Activated B cell treated with CpG ODN at 0.5 μM for 24 hours (primary cell): ENCODE measurements at places on chromosomes 4 and X.

- H3K27me3 ChIP-seq: no peaks in the 10 kb centered on the region
- no peaks in the 10 kb centered on the region for H3K4me1 ChIP-seq
- H3K4me3 ChIP-seq: no peak overlapping the region
- no peak overlapping the region for H3K27ac ChIP-seq
Observed at GRCh38 chr4:95956094-95956493, 116.2 kb downstream of the PDHA2 start.

GRCh38 chr4:78519962-78520361 lies 31.6 kb upstream of the ANXA3 start:
- H3K4me1 ChIP-seq: no peaks in the 10 kb centered on the region
- no peak overlapping the region for H3K27ac ChIP-seq
- no peak for DNase-seq
- H3K36me3 ChIP-seq: no peaks in the 10 kb centered on the region

DNA sequence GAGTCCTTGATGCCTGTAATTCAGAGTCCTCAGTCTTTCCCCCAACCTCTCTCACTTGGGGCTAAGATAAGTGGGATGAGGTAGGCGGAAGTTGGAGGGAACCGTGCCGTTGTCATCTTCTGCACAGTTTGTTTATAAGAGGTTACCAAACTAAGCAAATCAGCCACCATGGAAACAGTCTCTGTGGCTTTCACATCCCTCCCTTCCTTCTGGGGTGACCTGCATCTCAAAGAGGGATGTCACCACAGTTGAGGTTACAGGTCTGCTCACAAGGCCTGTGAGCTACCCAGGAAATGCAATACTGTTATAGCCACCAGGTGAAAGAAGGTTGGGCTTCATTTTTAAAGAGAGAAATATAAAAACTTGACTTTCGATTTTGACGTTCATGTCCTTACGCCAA lies 26.3 kb downstream of the RTL5 start:
- no peak overlapping the region for H3K4me3 ChIP-seq
- no peaks in the 10 kb centered on the region for H3K36me3 ChIP-seq
- peaks cover 38% of the 10 kb centered on the region for H3K4me1 ChIP-seq
- DNase-seq: no peak
- no peak overlapping the region for H3K27ac ChIP-seq
- peaks cover 3% of the 10 kb centered on the region for H3K27me3 ChIP-seq

- peaks cover 68% of the 10 kb centered on the region for H3K36me3 ChIP-seq
- no peaks in the 10 kb centered on the region for H3K27me3 ChIP-seq
- H3K4me1 ChIP-seq: peaks cover 21% of the 10 kb centered on the region
Observed at GRCh38 chrX:136866337-136867095, 14.0 kb downstream of the RBMX start.

DNA sequence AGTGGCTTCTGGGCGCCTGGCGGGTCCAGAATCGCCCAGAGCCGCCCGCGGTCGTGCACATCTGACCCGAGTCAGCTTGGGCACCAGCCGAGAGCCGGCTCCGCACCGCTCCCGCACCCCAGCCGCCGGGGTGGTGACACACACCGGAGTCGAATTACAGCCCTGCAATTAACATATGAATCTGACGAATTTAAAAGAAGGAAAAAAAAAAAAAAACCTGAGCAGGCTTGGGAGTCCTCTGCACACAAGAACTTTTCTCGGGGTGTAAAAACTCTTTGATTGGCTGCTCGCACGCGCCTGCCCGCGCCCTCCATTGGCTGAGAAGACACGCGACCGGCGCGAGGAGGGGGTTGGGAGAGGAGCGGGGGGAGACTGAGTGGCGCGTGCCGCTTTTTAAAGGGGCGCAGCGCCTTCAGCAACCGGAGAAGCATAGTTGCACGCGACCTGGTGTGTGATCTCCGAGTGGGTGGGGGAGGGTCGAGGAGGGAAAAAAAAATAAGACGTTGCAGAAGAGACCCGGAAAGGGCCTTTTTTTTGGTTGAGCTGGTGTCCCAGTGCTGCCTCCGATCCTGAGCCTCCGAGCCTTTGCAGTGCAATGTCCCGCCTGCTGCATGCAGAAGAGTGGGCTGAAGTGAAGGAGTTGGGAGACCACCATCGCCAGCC lies at the start of gene ATOH1:
Gene ATOH1, plus strand, starts transcription at position 422 of the 663 bp plus-strand sequence. Its CDS starts 174 bp downstream, at position 596.
- no peak within 1 kb of the TSS for H3K27ac ChIP-seq
- no peak for DNase-seq
- peaks cover 69% of the 10 kb centered on the region for H3K27me3 ChIP-seq

DNA sequence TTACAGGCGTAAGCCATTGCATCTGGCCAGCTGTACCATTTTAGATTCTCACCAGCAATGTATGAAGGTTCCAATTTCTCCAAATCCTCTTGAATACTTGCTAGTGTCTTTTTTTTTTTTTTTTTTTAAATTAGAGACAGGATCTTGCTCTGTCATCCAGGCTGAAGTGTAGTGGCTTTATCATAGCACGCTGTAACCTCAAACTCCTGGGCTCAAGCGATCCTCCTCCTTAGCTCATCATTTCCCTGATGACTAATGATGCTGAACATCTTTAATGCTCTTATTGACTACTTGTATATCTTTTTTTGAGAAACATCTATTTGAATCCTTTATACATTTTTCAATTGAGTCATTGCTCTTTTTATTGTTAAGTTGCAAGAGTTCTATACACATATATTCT lies 40.3 kb downstream of the HDAC8 start:
- H3K4me3 ChIP-seq: no peak overlapping the region
- H3K27ac ChIP-seq: no peak overlapping the region
- DNase-seq: no peak
- H3K4me1 ChIP-seq: peaks cover 7% of the 10 kb centered on the region
- no peaks in the 10 kb centered on the region for H3K27me3 ChIP-seq

GRCh38 chr4:153252122-153252521 lies 47.9 kb downstream of the TRIM2 start:
- no peak for DNase-seq
- no peak overlapping the region for H3K27ac ChIP-seq
- no peak overlapping the region for H3K4me3 ChIP-seq
- peaks cover 12% of the 10 kb centered on the region for H3K27me3 ChIP-seq
- H3K4me1 ChIP-seq: peaks cover 30% of the 10 kb centered on the region

- H3K27me3 ChIP-seq: no peaks in the 10 kb centered on the region
- H3K4me1 ChIP-seq: peaks cover 85% of the 10 kb centered on the region
- DNase-seq: no peak
- peak overlapping the region; percentile 12 for H3K4me3 ChIP-seq
- peak overlapping the region; percentile 88 for H3K27ac ChIP-seq
Observed at GRCh38 chr4:87018753-87019152, 83.9 kb downstream of the AFF1 start.

DNA sequence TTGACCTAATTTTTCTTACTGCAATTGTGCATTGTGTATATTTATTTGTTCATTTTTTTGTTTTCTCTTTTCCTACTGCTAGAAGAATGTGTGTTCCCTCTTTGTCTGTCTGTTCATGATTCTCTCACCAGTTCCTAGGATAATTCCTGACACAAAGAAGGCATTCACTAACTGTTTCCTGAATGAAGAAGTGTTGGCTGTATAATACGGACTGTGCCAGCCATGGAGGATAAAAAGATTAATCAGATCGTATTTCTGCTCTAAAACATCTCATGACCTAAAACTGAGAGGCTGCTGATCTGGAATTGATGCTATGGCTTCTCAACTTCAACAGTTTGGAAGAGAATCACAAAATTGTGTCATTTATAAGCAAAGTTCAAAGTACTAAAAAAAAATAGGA lies 563.1 kb upstream of the FRG1 start:
- no peak overlapping the region for H3K27ac ChIP-seq
- no peak overlapping the region for H3K4me3 ChIP-seq
- H3K36me3 ChIP-seq: no peaks in the 10 kb centered on the region
- DNase-seq: no peak
- no peaks in the 10 kb centered on the region for H3K27me3 ChIP-seq

DNA sequence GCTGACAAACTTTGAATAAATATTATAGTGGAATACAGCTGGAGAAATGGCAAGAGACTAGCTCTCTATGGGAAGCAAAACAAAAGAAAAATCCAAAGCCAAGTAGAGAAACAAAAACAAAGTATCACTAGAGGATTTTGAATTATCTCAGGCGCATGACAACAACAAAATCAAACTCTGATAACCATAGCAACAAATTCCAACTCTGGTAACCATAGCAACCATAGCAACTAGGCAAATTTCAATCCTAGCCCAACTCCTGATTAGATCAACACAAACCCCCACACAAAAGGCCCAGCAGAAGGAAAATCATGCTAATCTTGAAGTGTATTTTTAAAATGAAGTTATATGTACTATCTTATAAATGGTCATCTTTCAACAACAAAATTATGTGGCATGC lies 98.4 kb upstream of the MAGEE2 start:
- H3K27ac ChIP-seq: no peak overlapping the region
- no peaks in the 10 kb centered on the region for H3K36me3 ChIP-seq
- no peaks in the 10 kb centered on the region for H3K4me1 ChIP-seq
- no peak for DNase-seq
- H3K4me3 ChIP-seq: no peak overlapping the region

GRCh38 chrX:66000628-66001272 lies 39.1 kb downstream of the VSIG4 start:
- H3K36me3 ChIP-seq: no peaks in the 10 kb centered on the region
- peak overlapping the region; percentile 83 for H3K27ac ChIP-seq
- no peak for DNase-seq
- peaks cover 73% of the 10 kb centered on the region for H3K4me1 ChIP-seq
- H3K4me3 ChIP-seq: no peak overlapping the region

GRCh38 chrX:66760651-66761050 lies 121.8 kb upstream of the EDA2R start:
- no peaks in the 10 kb centered on the region for H3K36me3 ChIP-seq
- DNase-seq: no peak
- no peak overlapping the region for H3K4me3 ChIP-seq
- H3K4me1 ChIP-seq: no peaks in the 10 kb centered on the region
- no peaks in the 10 kb centered on the region for H3K27me3 ChIP-seq

- peak; percentile 21 for DNase-seq
- peak overlapping the region; percentile 44 for H3K4me3 ChIP-seq
- H3K36me3 ChIP-seq: peaks cover 1% of the 10 kb centered on the region
- H3K27ac ChIP-seq: peak overlapping the region; percentile 90
- H3K4me1 ChIP-seq: peaks cover 38% of the 10 kb centered on the region
- no peaks in the 10 kb centered on the region for H3K27me3 ChIP-seq
Observed at GRCh38 chr4:75698162-75698962, 25.2 kb upstream of the G3BP2 start.

GRCh38 chrX:68511255-68511654 lies 12.4 kb downstream of the YIPF6 start:
- DNase-seq: no peak
- H3K4me1 ChIP-seq: peaks cover 20% of the 10 kb centered on the region
- no peaks in the 10 kb centered on the region for H3K27me3 ChIP-seq
- no peak overlapping the region for H3K27ac ChIP-seq
- H3K4me3 ChIP-seq: no peak overlapping the region
- peaks cover 36% of the 10 kb centered on the region for H3K36me3 ChIP-seq

DNA sequence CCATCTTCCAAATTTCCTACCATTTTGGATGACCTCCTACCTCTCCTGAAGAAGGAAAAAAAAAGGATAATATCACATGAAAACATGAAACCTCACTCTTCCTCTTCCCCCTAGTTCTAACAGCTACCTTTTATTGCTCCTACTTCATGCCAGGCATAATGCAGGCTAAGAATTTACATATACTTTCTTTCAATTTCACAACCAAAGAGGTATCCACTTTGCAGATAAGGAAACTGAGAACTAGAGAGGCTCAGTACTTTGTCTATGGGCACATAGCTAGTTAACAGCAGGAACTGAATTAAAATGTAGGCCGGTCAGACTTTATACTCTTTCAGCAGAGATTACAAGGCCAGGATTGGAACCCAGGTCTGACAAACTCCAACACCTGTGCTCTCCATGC lies 34.4 kb upstream of the BEND2 start:
- peaks cover 4% of the 10 kb centered on the region for H3K36me3 ChIP-seq
- H3K4me1 ChIP-seq: no peaks in the 10 kb centered on the region
- no peak overlapping the region for H3K4me3 ChIP-seq

- H3K4me3 ChIP-seq: no peak overlapping the region
- H3K4me1 ChIP-seq: peaks cover 18% of the 10 kb centered on the region
- no peak for DNase-seq
Observed at GRCh38 chrX:155218777-155219176, 2.5 kb downstream of the VBP1 start.

DNA sequence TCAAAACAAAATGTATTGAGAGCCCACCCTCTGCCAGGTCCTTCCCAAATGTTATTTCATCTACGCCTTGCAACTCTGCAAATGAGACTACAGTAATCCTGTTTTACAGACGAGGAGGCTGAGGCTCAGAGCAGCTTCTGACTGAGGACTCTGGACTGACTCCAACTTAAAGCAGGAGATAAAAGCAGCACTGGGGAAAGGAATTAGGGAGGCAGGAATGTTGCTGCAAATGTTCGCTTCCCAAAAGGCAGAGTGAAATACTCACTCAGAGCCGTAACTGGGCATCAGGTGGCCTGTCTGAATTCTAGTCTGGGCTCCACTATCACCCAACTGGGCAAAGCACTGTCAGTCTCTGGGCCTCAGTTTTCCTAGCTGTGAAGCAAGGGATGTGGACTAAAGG lies 94.7 kb upstream of the SRD5A3 start:
- peaks cover 4% of the 10 kb centered on the region for H3K27me3 ChIP-seq
- no peaks in the 10 kb centered on the region for H3K36me3 ChIP-seq
- no peaks in the 10 kb centered on the region for H3K4me1 ChIP-seq
- H3K27ac ChIP-seq: no peak overlapping the region
- no peak overlapping the region for H3K4me3 ChIP-seq

- no peak for DNase-seq
- peaks cover 8% of the 10 kb centered on the region for H3K27me3 ChIP-seq
- no peak overlapping the region for H3K27ac ChIP-seq
- no peak overlapping the region for H3K4me3 ChIP-seq
Observed at GRCh38 chr4:156977435-156978160, 6.0 kb upstream of the PDGFC start.

DNA sequence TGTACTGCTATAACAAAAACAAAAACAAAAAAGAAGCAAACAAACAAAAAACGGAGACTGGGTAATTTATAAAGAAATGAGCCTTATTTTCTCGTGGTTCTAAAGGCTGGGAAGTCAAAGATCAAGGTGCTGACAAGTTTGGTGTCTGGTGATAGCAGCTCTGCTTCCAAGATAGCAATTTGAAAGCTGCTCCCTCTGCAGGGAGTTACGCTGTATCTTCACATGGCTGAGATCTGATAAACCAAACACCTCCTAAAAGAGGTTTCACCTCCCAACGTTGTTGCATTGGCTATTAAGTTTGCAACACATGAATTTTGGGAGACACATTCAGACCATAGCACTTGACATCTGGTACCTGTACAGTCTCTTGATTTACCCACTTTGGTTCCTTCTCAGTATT lies 854.2 kb downstream of the CENPC start:
- H3K4me1 ChIP-seq: no peaks in the 10 kb centered on the region
- no peak overlapping the region for H3K4me3 ChIP-seq
- H3K27ac ChIP-seq: no peak overlapping the region
- H3K27me3 ChIP-seq: no peaks in the 10 kb centered on the region

DNA sequence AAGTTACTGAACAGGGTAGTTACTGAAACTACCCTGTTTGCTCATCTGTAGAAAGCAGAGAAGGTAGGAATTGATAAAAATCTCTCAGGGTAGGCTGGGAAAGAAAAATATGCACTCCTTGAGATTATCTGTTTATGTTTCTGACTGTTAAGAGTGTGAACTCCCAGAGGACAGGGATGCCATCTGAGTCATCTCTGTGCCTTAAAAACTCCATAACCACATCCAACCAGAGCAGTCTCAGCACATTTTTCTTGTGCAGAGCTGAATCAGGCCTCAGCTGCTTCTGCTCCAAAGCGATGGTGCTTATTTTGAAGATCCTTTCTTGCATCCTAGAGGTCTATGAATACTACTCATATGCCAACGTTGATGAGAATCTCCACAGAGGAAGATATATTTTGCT lies 9.9 kb downstream of the CENPVL3 start:
- no peaks in the 10 kb centered on the region for H3K36me3 ChIP-seq
- no peak overlapping the region for H3K27ac ChIP-seq
- no peak for DNase-seq
